Globus pallidus (tissue), 1 donor: ENCODE measurements at places on chromosomes 2 and 18.
A peak's percentile ranks its signal among the peaks of the same experiment; 100 is the strongest.

DNA sequence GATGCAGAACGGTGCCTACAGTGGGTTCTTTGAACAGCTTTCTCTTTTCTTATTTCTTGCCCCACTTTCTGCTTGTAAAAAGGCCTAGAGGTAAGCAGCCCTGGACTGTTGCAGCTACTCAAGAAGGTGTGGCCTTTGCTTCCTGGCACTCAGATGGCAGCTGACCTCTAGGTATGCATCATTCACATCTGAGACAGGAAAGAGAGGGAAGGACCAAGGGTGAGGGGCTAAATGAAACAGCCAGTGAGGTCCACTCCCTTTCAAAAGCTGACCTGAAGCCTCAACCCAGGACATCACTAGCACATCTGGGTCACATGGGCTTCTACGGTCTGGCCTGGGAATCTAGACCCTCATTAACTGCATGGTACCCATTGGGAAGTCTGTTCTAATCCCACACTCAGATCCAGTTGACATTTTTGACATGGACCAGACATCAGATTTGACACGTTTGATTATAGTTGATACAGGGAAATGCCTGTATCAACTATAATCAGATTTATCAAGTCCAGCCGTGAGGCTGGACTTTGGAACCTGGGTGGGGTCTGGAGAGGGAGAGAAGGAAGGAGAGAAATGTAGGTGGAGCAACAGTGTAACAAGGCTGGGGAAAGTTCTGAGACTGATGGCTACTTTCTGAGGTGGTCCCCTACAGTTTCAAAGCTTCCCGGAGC is 60.2 kb downstream of the E2F6 start:
- no peak for DNase-seq

DNA sequence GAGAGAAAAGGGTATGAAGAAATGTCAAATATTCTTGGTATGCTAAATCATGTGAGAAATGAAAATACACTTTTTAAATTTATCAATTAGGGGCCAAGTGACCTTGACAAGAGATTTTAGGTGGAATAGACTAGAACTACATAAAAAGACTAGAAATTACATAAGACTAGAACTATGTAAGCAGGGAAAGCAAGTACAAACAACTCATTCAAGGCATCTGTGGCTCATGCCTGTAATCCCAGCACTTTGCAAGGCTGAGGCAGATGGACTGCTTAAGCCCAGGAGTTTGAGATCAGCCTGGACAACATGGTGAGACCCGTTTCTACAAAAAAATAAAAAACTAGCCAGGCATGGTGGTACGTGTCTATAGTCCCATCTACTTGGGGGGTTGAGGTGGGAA is 20.3 kb downstream of the SF3B1 start:
- DNase-seq, result no peak

DNA sequence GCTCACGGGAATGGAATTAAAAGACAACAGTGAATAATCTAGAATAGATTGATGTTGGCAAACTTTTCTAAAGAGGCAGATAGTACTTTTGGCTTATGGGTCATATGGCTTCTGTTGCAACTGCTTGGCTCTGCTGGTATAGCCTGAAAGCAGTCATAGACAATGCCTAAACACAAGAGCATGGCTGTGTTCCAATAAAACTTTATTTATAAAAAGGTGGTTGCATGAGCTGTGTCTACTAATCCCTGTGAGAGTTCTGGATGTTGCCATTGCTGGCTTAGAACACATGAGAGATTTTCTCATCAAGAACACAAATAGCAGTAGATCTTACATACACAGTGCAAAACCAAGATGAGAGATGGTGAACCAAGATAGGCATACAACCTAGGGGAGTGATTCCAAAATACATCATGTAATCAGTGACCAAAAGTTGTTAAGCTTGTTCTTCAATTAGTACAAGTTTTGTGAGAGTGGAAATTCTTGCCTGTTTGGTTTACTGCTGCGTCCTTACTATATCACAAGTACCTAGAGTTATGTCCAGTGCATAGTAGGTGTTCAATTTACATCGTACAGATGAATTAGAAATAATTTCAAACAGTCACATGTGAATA is 380.0 kb downstream of the METTL4 start:
- no peak for DNase-seq

- DNase-seq, result no peak
Measured at GRCh38 chr2:234451852-234452625, 44.8 kb downstream of the ARL4C start.

- no peak for DNase-seq
Measured at GRCh38 chr18:37577051-37577611, 11.5 kb upstream of the CELF4 start.

DNA sequence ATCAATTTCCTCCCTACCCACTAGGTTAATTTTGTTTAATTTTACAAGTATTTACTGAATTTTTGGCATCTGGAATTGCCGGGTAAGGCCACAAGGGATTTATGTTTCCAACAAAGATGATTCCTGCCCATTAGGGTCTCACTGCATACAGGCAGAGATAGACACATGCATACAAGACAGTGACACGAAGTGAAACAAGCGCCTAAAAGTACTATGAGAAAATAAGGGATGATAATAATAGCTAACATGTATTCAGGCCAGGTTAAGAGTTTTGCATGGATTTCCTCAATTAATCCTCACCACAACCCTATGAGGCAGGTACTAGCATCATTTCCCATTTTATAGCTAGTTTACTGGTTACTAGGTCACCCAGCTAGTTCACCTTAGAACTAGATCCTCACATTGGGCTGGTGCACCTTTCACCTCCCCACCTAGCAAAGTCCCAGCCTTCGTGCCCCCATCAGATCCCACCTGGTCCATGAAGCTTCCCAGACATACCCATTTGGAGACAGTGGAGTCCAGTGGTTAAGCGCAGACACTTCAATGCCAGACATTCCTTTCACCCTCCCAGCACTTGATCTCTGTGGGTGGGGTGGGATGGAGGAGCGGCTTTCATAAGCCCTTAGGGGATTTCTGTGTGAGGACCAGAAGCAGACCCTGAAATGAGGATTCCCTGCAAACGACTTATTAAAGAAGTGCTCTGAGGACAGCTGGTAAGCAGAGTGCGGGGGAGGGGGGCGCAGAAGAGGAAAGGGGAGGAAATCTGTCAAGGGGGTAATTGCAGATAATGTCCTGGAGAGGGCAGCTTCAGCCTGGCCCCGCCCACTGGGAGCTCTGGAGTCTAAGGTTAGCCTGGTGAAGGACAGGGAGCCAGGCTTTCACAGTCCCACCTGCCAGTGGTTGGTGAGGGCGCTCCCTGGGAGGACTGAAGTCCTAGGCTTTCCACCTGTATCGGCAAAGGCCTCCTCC is 5.8 kb upstream of the DGUOK start:
- no peak for DNase-seq

- DNase-seq, result peak; percentile 29
Measured at GRCh38 chr2:142682528-142682927, 194.9 kb upstream of the KYNU start.

- no peak for DNase-seq
Measured at GRCh38 chr18:9066817-9067306, 35.6 kb upstream of the NDUFV2 start.

DNA sequence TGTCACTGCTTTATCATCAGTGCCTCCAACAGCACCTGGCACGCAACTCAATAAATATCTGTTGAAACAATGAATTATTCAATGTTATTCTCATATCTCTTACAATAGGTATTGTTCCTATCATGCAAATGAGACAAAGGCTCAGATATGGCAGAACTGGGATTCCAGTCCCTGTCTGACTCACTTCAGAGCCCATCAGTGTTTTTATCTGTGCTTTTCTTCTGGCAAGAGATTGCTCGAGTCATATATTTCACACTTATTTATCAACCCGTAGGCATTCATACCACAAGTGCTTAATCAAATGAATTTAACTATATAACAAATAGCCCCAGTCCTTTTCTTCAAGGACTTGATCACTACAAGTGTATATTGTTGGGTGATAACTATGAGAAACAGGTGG is 76.4 kb upstream of the TSPYL6 start:
- no peak for DNase-seq
